Natural killer cell (primary cell): ENCODE measurements at places on chromosomes 5 and 9.

GRCh38 chr9:121577166-121577565 is 74.3 kb upstream of the DAB2IP start:
- no peak for DNase-seq

GRCh38 chr9:115202960-115203751 is 85.2 kb upstream of the TNC start:
- no peak for DNase-seq

- DNase-seq = peak; percentile 60
Observed at GRCh38 chr9:128160603-128160987, 530 bp downstream of the BBLN start.

GRCh38 chr5:128216860-128217531 is 133.4 kb downstream of the SLC12A2 start:
- no peak for DNase-seq

GRCh38 chr9:74973714-74974113 is 21.0 kb upstream of the C9orf40 start:
- no peak for DNase-seq

DNA sequence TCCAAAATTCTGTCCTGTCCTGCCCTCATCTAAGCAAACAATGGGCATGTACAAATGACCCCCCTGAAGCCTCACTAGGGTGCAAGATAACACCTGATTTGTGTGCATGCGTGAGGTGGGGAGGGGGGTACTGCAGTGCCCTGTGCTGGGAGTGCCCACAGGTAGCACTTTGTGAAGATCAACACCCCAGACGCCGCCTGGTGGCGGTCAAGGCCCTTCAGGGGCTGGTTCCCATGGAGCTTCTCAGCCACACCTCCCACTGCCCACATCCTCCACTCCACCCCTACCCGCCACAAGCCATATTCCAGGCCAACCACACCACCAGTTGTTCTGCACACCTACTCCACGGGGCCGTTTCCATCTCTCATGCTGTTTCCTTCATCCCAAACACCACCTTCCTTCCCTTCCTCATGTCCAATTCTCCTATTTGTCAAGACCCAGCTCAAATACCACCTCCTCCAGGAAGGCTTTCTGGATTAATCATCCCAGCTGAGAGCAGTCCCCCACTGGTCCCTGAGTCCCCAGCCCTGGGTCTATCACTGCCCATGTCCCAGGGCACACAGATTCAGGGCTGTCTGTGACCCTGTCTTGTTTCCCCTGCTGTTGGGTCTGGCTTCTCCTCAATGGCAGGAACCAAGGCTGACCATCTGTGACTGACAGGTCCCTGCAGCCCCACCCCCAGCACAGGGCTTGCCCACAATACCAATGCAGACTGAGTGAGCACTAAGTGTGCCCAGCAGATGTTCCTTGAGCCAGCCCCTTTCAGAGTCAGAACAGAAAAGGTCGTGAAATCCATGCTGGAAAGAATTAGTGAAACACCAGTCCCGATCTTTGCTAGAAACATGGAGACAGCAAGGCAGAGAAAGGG is 178.4 kb downstream of the PAX5 start:
- DNase-seq = peak; percentile 58

- no peak for DNase-seq
Observed at GRCh38 chr9:108662956-108663355, 192.8 kb downstream of the ACTL7B start.

DNA sequence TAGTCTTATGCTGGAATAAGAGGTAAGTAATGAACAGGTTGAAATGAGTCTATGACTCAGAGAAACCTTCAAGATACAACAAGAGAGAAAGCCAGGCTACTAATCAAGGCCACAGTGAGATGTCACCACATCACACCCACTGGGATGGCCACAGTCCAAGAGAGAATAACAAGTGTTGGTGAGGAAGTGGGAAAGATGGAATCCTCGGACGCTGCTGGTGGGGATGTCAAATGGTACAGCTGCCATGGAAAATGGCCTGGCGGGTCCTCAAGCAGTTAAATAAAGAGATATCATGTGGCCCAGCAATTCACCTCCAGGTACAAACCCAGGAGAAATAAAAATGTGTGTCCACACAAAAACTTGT is 41.9 kb upstream of the NEURL1B start:
- no peak for DNase-seq

GRCh38 chr9:113349445-113350094 is at the start of gene BSPRY:
Gene BSPRY (plus strand): TSS chr9:113349541. CDS start chr9:113349580, 39 bp downstream.
- peak; percentile 48 for DNase-seq

DNA sequence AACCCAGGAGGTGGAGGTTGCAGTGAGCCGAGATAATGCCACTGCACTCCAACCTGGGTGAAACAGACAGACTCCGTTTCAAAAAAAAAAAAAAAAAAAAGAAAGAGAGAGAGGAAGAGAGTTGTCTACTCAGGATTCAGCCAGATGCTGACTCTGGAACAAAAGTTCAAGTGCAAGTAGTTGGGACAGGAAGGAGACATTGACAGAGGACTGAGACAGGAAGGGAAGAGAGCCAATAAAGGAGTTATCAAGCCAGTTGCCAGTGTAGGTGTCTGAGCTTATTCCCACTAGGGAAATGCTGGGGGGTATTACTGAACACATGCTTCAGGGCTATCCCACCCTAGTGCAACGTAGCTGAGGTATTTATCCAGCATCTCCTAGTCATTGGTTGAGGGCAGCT is 147.7 kb upstream of the SLC1A3 start:
- no peak for DNase-seq

GRCh38 chr5:71986101-71986500 is 121.2 kb upstream of the MAP1B start:
- no peak for DNase-seq
